Activated T-helper 17 cell treated with anti-CD3 and anti-CD28 coated beads, Interleukin-2, amount 50 U/mL, for 72 hours (primary cell): ENCODE measurements at places on chromosomes 3 and 15. TPM values are rescaled to one million over a fixed set of nuclear protein-coding genes. Genes with fewer than 3 reads are reported as not detected.

HYKK gene
- 1.2 TPM for total RNA-seq

DUOX1 gene
- 0.06 TPM for total RNA-seq

APPL1 gene
- 38.0 TPM for total RNA-seq

CRYGS gene
- total RNA-seq = 2.4 TPM

SH3BP5 gene
- total RNA-seq = 20.2 TPM

CNTN3 gene
- total RNA-seq = not detected

GRCh38 chr15:47194718-47195117 is 522.6 kb upstream of the SEMA6D start:
- ATAC-seq = no peak

DNA sequence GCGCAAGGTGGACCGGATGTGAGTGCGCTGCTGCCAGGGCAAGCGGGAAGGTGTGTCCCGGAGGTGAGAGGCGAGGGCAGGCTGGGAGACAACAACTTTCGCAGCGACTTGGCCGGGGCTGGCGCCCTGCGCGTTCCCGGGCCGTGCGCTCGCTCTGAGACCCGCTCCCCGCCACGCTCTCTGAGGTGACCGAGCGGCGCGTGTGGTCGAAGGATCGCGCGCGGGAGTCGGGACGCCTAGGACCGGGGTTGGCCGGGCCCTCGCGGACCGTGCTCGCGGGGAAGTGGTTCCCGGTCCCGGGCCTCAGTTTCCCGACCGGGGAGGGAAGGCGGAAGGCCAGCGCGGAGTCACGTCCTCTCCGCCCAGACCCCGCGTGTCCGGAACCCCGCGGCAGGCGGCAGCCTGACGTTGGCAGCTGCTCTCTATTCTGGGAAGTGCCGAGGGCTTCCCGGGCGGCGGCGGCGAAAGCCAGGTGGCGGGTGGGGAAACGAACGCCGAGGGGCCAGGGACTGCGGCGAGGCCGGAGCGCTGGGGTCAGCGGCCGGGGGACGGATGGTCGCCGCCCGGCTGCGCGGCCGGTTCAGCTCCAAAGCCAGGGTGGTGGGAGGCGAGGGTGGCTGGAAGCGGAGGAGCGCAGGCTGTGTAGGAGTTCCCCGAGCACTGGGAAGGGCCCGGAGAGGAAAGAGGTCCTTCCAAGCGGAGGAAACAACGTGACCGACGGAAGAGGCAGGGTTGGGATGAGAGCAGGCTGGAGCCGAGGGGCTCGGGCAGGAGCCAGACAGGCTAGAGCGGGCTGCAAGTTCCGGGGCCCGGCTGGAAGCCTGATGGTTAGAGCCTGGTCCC is 1.0 kb upstream of the IGF2BP2 start:
- ATAC-seq = peak; percentile 74

- no peak for ATAC-seq
Measured at GRCh38 chr3:124963755-124964154, 29.2 kb upstream of the MUC13 start.

- no peak for ATAC-seq
Measured at GRCh38 chr15:96416934-96417759, 86.6 kb downstream of the NR2F2 start.

- no peak for ATAC-seq
Measured at GRCh38 chr15:99130314-99130713, 25.4 kb downstream of the SYNM start.

- ATAC-seq = peak; percentile 57
Measured at GRCh38 chr3:25783661-25784512, 644 bp upstream of the NGLY1 start.

GRCh38 chr15:41895491-41895890 is 1.6 kb upstream of the SPTBN5 start:
- no peak for ATAC-seq

DNA sequence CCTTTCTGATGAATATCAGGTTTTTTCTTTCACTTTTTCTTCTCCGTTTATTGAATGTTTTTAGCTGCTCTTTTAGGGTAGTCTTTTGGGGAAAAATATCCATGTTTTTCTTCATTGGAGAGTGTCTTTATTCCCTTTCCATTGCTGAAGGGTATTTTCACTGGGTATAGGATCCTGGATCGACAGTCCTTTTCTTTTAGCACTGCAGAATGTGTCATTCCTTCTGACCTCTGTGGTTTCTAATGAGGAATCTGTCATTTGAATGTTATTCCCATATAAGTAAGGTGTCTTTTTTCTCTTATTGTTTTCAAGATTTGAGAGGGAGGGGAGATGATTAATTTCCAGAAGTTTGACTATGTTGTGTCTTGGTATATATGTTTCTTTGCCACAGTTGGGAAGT is 96.8 kb downstream of the BBX start:
- peak; percentile 37 for ATAC-seq

GRCh38 chr3:13016083-13016720 is 57.0 kb downstream of the IQSEC1 start:
- peak; percentile 8 for ATAC-seq

DNA sequence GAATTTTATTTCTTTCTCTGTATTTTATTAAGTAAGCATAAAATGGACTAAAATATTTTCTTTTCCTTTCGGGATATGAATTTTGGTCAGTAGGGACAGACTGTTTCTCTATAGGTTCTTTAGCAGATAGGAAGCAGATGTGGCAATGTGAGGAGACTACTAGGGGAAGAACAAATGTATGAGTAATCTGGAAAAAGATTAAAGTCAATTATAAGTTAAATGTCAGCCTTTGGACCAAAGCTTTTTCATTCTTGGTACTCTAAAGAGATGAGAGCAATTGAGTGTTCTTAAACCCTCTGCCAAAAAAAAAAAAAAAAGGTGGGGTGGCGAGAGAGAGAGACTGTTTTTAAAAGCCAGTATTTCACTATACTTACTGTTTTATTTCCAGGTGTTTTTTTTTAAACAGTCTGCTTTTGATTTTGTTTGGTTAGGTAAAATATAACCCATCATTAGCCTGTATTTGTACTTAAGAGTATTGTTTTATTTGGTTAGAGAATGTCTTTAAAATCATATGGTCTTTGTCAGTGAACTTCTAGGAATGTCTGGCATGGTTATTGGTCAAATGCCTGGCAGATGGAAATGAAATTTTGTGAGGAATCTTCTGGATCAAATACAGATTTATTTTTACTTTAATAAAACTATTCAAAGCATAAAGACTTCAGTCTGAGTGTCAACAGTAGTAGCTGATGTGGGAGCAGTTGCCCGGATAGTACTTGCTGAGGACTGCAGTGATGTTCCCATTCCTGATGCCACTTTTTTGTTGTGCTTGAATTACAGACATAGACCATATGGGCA is 63.8 kb downstream of the LRRC49 start:
- no peak for ATAC-seq
